Activated T-cell treated with anti-CD3 and anti-CD28 coated beads, Interleukin-2, amount 50 U/mL, for 24 hours (primary cell): ENCODE measurements at places on chromosomes 6 and 20.

GRCh38 chr6:84033523-84034451 is at the start of gene MRAP2:
TSS of gene MRAP2 (plus strand) at chr6:84033772. CDS start at chr6:84055319, 21,547 bp downstream.
- no peaks in the 10 kb centered on the region for H3K36me3 ChIP-seq
- H3K4me1 ChIP-seq: peaks cover 10% of the 10 kb centered on the region
- DNase-seq: no peak
- H3K27ac ChIP-seq: no peak within 1 kb of the TSS
- H3K27me3 ChIP-seq: peaks cover 51% of the 10 kb centered on the region

GRCh38 chr20:12098421-12098820 is 180.7 kb downstream of the BTBD3 start:
- DNase-seq: no peak
- no peaks in the 10 kb centered on the region for H3K27me3 ChIP-seq
- no peak overlapping the region for H3K4me3 ChIP-seq
- H3K36me3 ChIP-seq: no peaks in the 10 kb centered on the region
- no peak overlapping the region for H3K27ac ChIP-seq

DNA sequence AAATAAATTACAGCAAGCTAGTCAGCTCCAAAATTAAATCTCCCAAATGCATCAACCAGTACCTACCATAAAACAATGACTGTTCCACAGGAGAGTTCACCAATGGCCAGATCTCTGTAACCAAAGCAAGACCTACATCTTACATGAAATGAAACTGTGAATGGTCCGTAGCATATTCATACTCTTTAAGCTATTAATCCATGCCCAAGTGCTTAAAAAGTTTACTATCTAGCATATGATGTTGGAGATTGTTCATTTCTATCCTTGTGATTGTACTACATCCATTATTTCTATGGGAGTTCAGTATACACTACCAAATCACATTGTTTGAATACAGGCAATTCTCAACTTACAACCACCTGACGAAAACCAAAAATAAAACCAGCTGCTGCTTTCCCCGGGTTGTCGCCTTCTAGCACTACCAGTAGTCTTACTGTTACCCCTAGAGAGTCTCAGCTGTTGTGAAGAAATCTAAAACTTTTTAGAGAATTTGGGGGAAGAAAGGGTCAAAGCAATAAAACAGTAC is 38.0 kb downstream of the HIVEP2 start:
- H3K27ac ChIP-seq: peak overlapping the region; percentile 94
- peaks cover 44% of the 10 kb centered on the region for H3K36me3 ChIP-seq
- H3K27me3 ChIP-seq: no peaks in the 10 kb centered on the region
- peak overlapping the region; percentile 79 for H3K4me3 ChIP-seq

DNA sequence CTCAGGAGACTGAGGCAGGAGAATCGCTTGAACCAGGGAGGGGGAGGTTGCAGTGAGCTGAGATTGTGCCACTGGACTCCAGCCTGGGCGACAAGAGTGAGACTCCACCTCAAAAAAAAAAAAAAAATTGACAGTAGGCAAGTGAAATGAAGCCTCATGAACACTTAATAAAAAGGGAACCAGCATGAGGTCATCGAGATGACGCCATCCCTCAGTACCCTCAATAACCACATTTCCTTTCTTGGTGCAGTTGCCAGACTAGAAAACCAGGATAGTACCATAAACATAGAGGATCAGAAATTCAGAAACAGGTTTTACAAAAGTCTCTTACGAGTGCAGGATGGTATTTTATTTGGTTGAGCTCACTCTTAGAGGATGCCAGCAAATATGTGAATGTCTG is 584.1 kb downstream of the MAFB start:
- no peak overlapping the region for H3K4me3 ChIP-seq
- H3K27me3 ChIP-seq: no peaks in the 10 kb centered on the region
- H3K27ac ChIP-seq: no peak overlapping the region

GRCh38 chr6:41658636-41659035 is 20.4 kb downstream of the MDFI start:
- no peak overlapping the region for H3K27ac ChIP-seq
- no peak overlapping the region for H3K4me3 ChIP-seq
- no peaks in the 10 kb centered on the region for H3K36me3 ChIP-seq

DNA sequence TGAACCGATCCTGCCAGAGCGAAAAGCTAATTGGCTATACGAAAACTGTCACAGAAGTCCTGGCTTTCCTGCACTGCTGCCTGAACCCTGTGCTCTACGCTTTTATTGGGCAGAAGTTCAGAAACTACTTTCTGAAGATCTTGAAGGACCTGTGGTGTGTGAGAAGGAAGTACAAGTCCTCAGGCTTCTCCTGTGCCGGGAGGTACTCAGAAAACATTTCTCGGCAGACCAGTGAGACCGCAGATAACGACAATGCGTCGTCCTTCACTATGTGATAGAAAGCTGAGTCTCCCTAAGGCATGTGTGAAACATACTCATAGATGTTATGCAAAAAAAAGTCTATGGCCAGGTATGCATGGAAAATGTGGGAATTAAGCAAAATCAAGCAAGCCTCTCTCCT is 14.2 kb downstream of the CCR6 start:
- H3K4me3 ChIP-seq: no peak overlapping the region
- no peak for DNase-seq
- H3K36me3 ChIP-seq: no peaks in the 10 kb centered on the region
- H3K27me3 ChIP-seq: no peaks in the 10 kb centered on the region

DNA sequence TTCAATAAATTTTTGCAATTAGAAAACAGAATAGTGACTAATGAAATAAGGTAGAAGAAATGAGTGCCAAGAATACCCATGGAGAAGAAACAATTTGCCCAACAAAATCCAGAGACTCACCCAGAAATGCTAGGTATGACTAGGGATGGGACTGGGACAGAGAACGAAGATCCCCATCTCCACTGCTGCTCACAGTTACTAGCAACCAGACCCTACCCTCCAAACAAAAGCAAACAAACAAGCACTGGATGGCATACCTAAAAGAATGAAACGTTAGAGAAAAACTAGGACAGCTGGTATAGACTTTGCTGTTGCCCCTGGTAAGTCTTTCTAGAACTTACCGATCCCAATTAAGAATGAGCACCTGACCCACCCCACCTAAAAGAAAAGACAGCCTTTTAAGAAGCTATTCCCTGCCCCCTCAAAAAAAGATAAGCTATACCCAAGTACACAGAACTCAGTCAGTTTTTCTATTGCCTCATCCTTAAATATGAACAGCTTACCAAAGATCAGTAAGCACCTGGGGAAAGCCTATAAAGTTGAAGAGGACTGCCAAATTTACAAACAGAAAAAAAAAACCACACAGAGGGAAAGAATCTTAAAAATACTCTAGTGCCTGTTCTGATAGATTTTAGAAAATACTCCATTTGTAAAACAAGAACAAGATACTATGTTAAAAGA is 31.7 kb downstream of the REPS1 start:
- no peak for DNase-seq
- H3K4me1 ChIP-seq: peaks cover 75% of the 10 kb centered on the region
- H3K27ac ChIP-seq: no peak overlapping the region
- no peaks in the 10 kb centered on the region for H3K27me3 ChIP-seq
- H3K4me3 ChIP-seq: no peak overlapping the region

DNA sequence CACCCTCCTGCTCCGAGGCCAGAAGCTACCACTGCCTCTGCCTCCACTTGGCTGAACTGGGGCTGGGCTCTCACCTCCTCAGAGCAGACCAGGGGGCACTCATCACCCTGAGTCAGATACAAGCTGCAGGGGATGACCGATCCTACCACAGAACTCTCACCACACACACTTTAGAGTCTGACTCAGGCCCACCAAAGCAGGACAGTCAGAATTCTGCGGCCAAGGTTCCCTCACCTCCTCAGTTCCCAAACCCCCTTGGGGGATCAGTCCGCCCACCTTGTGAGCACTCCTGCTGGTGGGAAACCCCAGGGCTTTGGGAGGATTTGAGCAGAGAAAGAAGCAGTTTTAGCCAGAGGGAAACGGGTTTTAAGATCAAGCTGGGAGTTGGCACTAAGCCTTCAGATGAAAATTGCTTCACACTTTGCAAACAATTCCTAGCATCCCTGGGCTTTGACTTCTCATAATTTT is 587.8 kb upstream of the JAG1 start:
- no peak for DNase-seq
- H3K27me3 ChIP-seq: no peaks in the 10 kb centered on the region
- no peak overlapping the region for H3K4me3 ChIP-seq

- no peak overlapping the region for H3K4me3 ChIP-seq
- no peaks in the 10 kb centered on the region for H3K4me1 ChIP-seq
- H3K27ac ChIP-seq: no peak overlapping the region
- DNase-seq: no peak
Measured at GRCh38 chr6:92023410-92023966, 1395.9 kb downstream of the EPHA7 start.

DNA sequence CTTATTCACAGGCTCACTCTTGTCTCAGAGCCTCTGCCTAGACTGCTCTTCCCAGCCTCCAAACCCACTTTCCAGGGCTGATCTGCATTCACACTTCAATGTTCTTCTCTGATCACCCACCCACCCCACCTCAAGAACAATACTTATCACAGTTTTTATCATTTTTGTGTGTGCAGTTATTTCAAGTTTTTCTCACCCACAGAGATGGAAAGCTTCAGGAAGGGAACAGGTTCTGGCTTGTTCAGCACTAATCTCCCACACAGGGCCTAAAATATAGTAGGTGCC is 160.9 kb downstream of the MRPL14 start:
- peaks cover 9% of the 10 kb centered on the region for H3K27me3 ChIP-seq
- no peaks in the 10 kb centered on the region for H3K4me1 ChIP-seq
- no peak overlapping the region for H3K27ac ChIP-seq
- no peaks in the 10 kb centered on the region for H3K36me3 ChIP-seq
- no peak for DNase-seq

GRCh38 chr6:1609041-1609647 is 571 bp upstream of the FOXC1 start:
- peak overlapping the region; percentile 55 for H3K4me3 ChIP-seq
- DNase-seq: no peak
- H3K36me3 ChIP-seq: peaks cover 1% of the 10 kb centered on the region
- peaks cover 67% of the 10 kb centered on the region for H3K27me3 ChIP-seq
- H3K4me1 ChIP-seq: peaks cover 50% of the 10 kb centered on the region

- DNase-seq: peak; percentile 79
- H3K4me3 ChIP-seq: peak within 1 kb of the TSS; percentile 81
- H3K27me3 ChIP-seq: peaks cover 86% of the 10 kb centered on the region
- H3K27ac ChIP-seq: no peak within 1 kb of the TSS
- no peaks in the 10 kb centered on the region for H3K36me3 ChIP-seq
Measured at GRCh38 chr6:27312146-27312949, at the start of gene POM121L2. TSS of gene POM121L2 (minus strand) at chr6:27312273. CDS start at chr6:27312170, 103 bp downstream.

GRCh38 chr6:100944644-100945043 is 63.5 kb upstream of the ASCC3 start:
- H3K27ac ChIP-seq: no peak overlapping the region
- H3K27me3 ChIP-seq: peaks cover 9% of the 10 kb centered on the region
- H3K4me3 ChIP-seq: no peak overlapping the region
- H3K4me1 ChIP-seq: no peaks in the 10 kb centered on the region
- no peaks in the 10 kb centered on the region for H3K36me3 ChIP-seq
- DNase-seq: no peak

DNA sequence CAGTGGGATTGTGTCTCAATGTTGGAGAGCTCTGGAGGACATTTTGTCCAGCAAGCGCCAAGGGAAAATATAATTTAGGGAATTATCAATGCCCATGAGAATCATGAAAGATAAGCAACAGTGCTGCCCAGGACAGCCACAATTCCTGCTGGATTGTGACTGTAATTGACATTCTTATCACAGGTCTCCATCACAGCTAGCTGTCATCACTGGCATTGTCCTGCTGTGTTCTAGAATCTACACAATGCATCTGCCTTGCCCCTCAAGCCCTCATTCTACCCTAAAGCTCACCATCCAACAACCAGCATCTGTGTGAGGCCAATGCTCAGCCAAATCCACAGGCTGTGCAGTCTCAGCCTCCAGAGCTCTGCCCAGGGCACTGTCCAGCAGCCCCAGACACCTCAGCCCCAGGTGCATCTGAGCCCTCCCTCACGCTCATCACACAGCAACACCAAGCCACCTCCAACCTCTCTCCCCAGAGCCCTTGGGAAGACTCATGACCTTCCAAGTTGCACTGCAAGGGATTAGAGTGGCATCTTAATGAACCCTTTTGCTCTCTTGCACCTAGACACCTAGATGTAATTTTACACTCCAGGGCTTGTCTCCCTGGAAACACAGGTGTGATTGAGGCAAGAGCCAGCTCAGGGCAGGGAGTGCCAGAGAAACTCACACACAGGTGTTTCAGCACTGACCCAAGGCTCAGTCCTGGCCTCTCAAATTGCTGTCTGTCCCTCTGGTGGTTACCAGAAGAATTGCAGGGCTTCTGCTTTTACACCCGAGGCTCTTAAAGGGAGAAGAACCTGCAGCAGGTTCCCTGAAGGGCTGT is 85.2 kb upstream of the PHACTR3 start:
- peaks cover 85% of the 10 kb centered on the region for H3K27me3 ChIP-seq

DNA sequence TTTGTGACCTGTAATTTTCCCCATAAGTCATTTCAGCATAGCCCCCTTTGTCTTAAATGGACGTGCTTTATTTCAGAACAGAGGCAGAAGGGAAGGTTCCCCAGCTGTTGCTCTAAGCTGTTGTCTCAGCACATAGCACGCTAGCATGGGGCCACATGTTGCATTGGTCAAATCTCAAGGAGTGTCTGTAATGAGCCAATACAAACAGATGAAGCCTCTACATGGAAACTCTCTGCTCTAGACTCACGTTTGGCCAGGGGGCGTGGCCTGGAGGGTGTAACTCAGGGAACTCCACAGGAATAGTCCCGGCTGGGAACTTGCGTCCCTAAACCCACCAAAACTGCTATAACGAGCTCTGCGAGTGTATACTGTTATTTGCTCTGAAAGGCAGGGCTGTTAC is 35.2 kb upstream of the SLC22A2 start:
- H3K27ac ChIP-seq: no peak overlapping the region
- peaks cover 27% of the 10 kb centered on the region for H3K27me3 ChIP-seq
- no peaks in the 10 kb centered on the region for H3K4me1 ChIP-seq
- H3K4me3 ChIP-seq: no peak overlapping the region
- no peak for DNase-seq
